T-cell (primary cell): ENCODE measurements at places on chromosomes 4 and X. TPM values are rescaled to one million over a fixed set of nuclear protein-coding genes. Genes with fewer than 3 reads are reported as not detected.

Gene PPEF2
- 0.50 TPM for total RNA-seq

Gene PPP1R2C
- total RNA-seq: not detected

Gene GLOD5
- not detected for total RNA-seq

Gene SRPX2
- not detected for total RNA-seq

Gene KCNE5
- total RNA-seq: not detected

Gene GPR82
- total RNA-seq: 0.15 TPM

Gene SLC4A4
- total RNA-seq: 0.86 TPM

Gene SLC9B1
- total RNA-seq: 4.6 TPM

Gene KDR
- total RNA-seq: 0.23 TPM

Gene FGF5
- not detected for total RNA-seq

Gene DOK7
- total RNA-seq: not detected

Gene TMPRSS11A
- not detected for total RNA-seq

Gene PLP1
- total RNA-seq: not detected

Gene TACR3
- total RNA-seq: not detected

Gene WDR1
- total RNA-seq: 304 TPM

Gene PASD1
- not detected for total RNA-seq

Gene RTL3
- not detected for total RNA-seq

Gene SLC9A7
- total RNA-seq: 2.5 TPM

Gene SORCS2
- total RNA-seq: not detected

Gene ZFP42
- total RNA-seq: not detected

Gene PARM1
- 0.25 TPM for total RNA-seq

Gene LRPAP1
- total RNA-seq: 81.8 TPM
